ENCODE measurements at places on chromosomes 5 and 9. TPM values are rescaled to one million over a fixed set of nuclear protein-coding genes. Genes with fewer than 3 reads are reported as not detected.
A peak's percentile ranks its signal among the peaks of the same experiment; 100 is the strongest.

GRCh38 chr9:18365651-18366050 lies 108.3 kb upstream of the ADAMTSL1 start:
- DNase-seq, result no peak

Gene TMC1
- total RNA-seq, result 0.25 TPM

GRCh38 chr5:90014420-90014819 lies 395.1 kb downstream of the CETN3 start:
- DNase-seq, result no peak

GRCh38 chr9:69495296-69495695 lies 170.3 kb downstream of the ENTREP1 start:
- peak; percentile 79 for DNase-seq

DNA sequence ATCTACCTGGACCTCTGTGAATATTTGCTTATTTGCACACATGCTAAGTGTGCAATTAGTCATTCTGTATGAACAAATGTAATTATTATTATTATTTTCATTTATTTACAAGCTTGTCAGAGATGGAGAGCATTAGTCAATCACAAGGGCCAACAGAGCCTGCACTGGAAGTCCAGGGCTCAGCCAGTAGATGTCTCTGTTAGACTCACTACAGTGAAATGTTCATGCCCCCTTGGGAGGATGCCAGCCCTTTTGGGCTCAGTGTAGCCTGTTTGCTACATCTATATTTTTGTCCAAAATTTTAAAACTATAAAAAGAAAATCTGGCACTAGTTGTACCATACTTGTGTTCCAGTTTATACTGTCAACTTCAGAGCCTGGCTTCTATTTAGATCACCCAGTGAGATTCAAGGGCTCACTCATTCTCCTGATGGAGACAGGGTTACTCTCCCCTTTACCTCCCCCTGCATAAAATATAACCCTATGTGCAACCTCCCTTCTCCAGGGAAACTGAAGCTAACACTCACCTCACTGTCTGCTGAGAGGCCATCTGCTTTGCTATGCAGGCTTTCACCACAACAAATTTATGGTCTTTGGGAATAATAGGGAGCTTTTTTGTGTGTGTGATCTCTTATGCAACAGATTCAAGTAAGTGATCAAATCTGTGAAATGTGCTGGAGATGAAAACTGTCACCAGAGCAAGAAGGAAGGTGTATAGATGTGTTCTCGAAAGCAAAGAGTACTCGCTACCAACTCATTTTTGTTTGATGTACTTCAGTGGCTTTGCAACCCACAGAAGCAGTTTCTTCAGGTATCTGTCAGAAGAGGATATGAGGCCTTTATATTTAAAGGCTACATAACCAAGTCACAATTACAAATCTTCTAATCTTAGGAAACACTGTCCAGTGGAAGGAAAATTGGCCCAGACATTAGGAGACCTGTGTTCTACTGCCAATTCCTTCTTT lies 99.9 kb upstream of the TLE4 start:
- DNase-seq, result peak; percentile 50

DNA sequence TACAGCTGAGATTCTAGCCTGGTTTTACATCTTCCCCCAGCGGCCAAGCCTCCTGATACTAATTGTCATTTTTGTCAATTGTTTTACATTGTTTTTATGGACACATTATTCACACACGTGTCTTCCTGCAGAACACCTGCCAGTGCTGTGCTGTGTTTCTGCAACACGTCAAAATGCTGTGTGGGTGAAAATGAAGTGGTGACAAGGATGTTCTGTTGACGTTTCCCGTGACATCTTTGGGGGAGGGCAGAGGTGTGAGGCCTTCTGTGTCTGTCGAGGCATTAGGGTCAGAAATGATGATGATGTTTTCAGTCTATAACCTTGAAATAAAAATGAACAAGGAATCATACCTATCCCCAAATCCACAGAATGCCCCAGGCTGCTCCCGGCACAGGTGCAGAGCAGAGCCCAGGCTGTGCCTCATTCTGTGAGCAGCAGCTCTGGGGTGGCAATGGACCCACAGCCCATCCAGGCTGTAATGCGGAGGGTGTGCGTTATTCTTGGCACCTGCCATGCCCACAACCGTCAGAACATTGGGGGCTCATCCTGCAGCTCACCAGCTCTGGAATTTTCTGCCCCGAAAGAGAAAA lies 23.6 kb upstream of the CEP72 start:
- no peak for DNase-seq

Gene ADAMTS6
- 6.7 TPM for total RNA-seq

Gene ORM1
- total RNA-seq, result not detected

GRCh38 chr9:110123341-110124095 lies 84.4 kb downstream of the C9orf152 start:
- DNase-seq, result no peak

Measured in kidney (tissue), 22 donors.